ENCODE measurements at places on chromosomes 6 and 20.

GRCh38 chr20:46286382-46286781 lies 21.9 kb downstream of the CDH22 start:
- no peak for DNase-seq

- no peak for DNase-seq
Observed at GRCh38 chr6:38805692-38806091, 90.6 kb downstream of the DNAH8 start.

DNA sequence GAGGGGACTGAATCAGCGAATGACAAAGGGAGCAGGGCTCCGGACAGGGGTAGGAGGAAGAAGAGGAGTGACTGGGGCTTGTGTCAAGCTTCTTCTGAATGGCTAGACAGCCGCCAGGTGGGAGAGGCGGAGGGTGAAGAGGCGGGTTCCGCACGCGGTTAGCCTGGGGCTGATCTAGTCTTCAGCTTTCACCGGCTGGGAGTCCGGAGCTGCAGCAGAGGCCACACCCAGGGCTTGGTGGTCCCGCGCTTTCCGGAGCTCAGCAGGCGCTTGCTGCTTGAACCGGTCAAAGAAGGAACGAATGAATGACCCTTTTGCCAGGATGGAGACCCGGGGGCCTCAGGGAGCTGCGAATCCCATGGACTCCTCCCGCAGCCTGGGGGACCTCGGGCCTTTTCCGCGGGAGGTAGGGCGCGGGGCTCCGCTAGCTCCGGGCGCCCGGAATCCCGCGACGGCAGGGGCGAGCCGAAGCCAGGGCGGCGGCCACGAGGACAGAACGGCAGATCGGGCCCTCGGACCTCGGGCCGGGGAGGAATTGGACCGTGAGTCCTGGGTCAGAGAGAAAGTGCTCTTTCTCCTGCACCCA lies at the start of gene C6orf141:
Gene C6orf141, plus strand, starts transcription at position 177 of the 586 bp plus-strand sequence. Its CDS starts 125 bp downstream, at position 302.
- peak; percentile 85 for DNase-seq

DNA sequence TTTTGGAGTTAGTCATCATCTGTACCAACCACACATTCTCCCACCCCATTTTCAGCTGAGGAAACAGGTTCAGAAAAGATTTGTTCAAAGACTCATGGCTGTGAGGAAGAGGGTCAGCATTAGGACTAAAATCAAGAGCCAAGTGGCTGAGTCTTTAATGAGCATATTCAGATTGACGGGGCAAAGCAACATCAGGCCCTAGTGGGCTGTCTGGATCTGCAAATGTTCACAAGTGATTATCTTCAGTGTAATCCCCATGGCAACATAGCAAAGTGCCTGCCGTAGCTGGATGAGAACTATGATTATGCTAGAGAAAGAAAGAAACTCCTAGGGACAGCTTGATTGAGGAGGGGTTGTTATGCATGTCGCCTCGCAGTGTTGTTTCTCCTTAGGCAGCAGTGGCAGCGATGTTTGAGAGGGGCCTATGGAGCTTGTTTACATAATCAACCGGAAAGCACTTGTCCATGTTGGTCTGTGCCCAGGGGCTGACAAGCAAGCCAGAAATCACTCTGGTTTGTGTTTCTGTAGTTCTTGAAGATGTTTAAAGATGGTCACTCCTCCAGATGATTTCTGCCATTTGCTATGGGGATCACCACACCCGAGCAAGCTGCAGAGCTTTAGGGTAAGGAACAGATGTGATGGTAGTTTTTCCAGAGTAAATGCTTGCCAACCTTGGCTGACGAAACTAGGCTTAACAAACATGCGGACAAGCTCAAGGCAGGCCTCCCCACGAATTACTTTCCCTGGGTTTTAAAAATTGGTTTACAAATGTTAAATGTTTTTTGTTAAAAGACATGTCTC lies 124.3 kb upstream of the MLIP start:
- peak; percentile 21 for DNase-seq

DNA sequence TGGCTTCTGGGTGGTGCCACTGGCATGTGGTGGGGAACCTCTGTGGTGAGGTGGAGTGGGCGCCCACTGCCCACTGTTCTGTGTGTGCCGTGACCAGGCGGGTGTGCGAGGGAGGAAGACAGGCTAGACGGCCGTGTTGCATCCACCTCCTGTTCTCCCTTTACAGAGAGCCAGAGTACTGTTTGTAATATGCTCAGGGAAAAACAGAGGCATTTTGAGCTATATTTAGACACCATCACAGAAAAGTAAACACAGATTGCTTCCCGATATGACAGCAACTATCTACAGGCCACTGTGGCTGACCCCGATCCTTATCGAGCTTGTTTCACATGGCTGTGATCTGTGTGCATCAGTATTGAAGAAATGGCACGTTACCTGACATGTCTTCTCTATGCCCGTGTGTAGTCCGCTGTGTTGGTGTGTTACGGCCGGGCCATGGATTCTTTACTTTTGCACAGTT lies 45.6 kb downstream of the ARID1B start:
- no peak for DNase-seq

GRCh38 chr6:150269857-150270223 lies 99.0 kb upstream of the IYD start:
- no peak for DNase-seq

DNA sequence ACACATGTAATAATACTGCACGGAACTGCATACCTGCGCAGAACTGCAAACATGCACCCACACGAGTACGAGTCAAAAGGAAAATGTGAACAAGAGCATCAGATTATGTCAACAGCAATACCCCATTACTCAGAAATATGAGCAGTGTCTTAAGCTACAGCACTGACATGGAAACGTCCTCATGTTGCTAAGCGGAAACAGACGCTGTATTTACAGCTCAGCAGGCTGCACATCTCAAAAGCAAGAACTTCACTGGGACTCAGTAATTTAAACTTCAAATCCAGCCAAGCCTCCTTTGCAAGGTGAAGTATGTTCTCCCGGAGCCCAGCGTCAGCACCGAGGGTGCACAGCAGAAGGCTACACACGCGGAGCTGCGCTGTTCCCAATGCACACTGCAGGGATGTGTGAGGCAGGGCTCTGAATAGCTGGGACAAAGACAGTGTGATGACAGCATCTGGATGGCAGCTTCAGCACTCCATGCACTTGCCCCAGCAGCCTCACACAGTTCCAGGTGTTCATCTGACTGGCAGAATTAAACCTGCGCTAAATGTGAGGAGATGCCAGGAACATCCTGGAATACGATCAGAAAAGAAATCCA lies 202.8 kb downstream of the WDR27 start:
- no peak for DNase-seq

DNA sequence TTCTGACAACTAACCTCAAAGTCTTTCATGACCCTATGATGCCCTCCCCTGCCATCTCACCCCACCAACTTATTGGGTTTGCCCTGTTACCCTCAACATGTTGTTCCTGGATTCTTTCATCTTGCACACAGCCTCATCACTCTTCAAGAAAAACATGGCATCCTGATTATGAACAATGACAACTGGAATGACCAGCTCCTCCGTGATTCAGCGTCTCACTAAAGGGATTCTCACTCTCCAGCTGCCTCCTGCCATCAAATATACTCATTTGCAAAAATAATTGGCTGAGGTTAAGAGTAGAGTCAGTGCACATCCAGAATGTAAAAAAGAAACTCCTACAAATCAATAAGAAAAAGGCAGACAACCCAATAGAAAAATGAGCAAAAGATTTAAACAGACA lies 59.7 kb upstream of the MDGA1 start:
- DNase-seq, result no peak

GRCh38 chr20:51873652-51874051 lies 71.3 kb upstream of the SALL4 start:
- no peak for DNase-seq

DNA sequence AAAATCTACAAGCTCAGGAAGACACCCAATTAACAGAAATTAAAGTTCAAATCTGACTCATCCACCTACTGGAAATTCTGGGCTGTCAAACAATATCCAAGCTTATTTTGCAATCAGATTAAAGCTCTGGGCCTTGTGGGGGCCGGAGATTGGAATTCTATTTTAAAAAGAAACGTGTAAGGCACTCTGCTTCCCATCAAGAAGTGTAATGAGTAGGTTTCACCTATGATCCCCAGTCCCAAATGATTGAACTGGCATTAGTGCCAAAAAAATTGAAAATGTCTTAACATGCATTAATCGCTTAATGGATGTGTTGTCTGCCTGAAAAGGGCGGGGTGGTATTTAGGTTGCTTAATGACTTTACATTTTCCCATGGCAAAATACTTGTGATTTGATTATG lies 542.4 kb upstream of the BTBD3 start:
- no peak for DNase-seq

DNA sequence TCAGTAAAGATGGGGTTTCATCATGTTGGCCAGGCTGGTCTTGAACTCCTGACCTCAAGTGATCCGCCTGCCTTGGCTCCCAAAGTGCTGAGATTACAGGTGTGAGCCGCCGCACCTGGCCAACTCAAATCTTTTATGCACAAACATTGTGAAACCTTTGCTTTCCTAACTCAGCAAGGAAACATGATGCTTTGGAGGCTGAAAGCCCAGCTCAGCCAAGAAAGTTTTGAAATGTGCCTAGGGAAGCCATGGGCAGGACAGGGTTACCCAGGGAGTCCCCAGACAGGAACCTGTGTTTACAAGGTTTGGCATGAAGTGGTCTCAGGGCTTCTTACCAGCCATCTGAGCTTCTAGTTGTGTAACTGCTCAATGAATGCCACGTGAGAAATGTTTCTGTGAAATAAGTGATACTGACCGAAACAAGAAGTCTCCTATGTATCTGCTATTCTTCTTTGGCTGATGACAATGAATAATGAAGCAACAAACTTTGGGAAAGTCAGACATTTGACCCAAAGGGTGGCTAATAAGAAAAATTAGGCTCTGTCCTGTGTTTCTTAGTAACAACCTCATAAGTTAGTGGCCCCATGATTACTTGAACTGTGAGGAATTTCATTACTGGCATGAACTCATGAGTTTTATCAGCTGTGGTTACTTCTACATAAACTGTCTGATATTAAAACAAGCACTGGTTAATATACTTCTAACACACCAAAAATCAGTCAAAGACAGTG lies 163.5 kb downstream of the KIF6 start:
- no peak for DNase-seq

DNA sequence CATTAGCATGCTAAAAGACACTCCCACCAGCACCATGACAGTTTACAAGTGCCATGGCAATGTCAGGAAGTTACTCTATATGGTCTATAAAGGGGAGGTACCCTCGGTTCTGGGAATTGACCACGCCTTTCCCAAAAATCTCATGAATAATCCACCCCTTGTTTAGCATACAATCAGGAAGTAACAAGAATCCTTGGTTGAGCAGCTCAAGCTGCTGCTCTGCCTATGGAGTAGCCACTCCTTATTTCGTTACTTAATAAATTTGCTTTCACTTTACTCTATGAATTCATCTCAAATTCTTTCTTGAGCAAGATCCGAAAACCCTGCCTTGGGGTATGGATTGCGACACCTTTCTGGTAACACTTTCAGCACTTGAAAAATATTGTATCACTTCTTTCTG lies 243.0 kb downstream of the BMP2 start:
- DNase-seq, result no peak

- DNase-seq, result no peak
Observed at GRCh38 chr20:32036716-32037485, 15.1 kb upstream of the HCK start.

- DNase-seq, result no peak
Observed at GRCh38 chr6:159695984-159696383, 2.9 kb upstream of the SOD2 start.

- DNase-seq, result no peak
Observed at GRCh38 chr6:96704713-96705112, 132.6 kb downstream of the GPR63 start.

DNA sequence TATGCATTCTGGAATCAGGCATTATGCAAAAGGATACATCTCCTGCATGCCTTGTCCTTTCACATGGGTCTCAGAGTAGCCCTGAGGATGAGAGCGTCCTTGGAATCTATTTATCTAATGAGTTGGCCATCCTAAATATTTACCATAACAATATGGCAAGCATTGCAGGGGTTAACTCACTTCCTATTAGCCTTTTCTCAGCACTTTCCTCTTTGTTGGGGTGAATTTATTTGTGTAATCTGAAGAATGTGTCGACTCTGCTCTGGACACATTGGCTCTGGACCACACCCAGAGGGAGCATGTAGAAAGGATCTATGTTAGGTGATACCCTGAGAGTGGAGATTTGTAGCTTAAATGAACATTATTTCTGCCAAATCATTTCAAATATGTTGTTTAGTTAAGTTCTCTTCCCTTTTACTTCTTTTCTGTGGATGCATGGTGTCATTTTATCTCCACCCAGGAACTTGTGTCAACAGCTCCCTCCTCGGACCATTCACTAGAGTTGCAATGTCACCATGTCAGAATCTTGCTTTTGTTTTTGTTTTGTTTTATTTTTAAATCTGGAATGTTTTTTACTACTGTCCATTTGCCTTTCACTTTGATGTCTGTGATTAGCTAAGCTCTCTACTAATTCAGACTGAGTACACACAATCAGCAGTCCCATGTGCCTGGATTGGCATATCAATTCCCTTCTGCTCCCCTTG lies 757.0 kb upstream of the MMS22L start:
- DNase-seq, result peak; percentile 45

GRCh38 chr6:132479131-132479530 lies 33.8 kb downstream of the STX7 start:
- no peak for DNase-seq

DNA sequence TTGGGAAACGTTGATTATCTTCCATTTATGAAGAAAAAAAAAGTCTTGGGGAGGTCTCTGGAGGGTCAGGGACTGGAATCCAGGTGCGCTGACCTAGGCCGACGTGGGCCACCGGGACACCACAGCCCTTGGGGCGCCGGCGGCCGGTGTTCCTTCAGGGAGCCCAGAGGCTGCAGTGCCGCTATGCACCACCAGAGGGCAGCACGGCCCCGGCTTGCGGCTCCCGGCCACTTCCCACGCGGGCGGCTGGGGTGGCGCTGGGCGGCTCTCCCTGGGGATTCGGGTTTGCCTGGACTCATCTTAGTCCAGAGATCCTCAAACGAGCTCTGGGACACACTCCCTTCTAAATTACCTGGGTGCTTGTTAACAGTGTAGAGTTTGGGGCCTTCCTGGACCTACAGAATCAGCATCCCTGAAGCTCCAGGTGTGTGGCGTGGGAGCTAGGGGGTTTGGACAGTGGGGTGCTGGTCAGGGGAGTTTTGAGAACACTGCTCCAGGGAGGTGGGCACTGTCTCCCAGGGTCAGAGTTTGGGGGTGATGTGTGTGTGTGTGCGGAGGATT lies 23.0 kb upstream of the GTSF1L start:
- DNase-seq, result peak; percentile 27

GRCh38 chr20:59925899-59926298 lies 7.5 kb downstream of the SYCP2 start:
- no peak for DNase-seq

DNA sequence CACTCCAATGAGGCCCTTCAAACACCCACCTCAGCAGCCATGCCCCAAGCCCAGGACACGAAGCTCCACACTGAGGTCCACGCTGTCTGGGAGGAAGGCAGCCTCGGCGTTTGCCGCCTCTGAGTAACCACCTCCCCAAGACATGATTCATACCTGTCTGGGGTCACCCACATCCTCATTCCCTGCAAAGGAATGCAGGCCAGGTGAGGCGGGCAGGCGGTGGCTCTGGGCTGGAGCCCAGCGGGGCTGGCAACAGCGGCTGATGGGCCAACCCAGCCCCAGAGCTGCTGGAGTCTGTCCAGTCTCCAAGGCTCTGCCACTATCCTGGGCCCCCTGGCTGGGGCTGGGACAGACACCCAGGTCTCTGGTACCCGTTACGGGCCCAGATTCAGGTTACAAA lies 14.8 kb downstream of the PMEPA1 start:
- no peak for DNase-seq
